ENCODE measurements at places on chromosomes 1 and 21.

DNA sequence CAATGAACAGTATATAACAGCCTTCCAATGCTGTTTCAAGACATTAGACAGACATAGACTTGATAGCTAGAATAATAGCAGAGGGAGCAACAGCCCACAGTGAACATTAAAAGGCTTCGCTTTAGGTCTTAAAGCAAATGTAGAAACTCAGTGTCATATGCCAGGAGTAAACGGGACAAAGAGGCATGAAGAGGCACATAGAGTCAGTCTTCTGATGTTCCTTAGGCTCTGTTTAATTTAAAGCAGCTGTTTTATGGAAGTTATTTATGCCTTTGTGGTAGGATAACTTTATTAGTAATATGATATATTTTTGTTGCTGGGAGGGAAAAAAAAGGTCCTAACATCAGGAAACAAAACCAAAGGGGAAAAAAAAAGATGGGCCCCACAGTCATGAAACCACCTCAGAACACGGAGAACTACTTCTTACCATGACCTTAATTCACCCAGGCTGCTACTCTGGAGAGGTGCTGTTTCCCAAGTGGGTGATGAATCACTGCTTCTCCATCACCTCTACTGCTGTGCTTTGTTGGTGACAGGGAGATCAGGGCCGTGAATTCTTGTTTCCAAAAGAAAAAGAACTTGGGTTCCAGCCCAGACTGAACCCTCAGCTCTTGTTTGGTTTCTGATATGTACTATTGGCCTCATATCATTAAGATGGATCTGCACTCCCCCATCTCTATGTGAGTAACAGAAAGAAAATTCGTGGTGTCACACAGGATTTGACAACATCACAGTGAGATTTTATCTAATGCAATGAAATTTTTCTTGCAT, 616.9 kb downstream of the KIF26B start:
- DNase-seq, result no peak

GRCh38 chr1:162725301-162725837, 65.1 kb upstream of the HSD17B7 start:
- DNase-seq, result no peak

DNA sequence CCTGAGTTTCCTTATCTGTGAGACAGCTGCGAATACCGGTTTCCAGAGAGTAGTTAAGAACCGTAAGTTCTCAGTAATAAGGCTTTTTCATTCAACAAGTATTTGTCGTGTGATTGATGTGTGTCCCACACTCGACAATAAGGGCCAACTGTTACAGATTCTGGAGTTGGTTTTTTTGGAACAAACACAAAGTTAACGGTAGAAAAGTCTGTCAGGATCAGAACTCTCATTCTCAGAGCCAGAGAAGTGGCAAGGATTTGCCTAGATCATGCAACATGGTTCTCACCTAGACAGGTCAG, 837 bp downstream of the NUDC start:
- no peak for DNase-seq

DNA sequence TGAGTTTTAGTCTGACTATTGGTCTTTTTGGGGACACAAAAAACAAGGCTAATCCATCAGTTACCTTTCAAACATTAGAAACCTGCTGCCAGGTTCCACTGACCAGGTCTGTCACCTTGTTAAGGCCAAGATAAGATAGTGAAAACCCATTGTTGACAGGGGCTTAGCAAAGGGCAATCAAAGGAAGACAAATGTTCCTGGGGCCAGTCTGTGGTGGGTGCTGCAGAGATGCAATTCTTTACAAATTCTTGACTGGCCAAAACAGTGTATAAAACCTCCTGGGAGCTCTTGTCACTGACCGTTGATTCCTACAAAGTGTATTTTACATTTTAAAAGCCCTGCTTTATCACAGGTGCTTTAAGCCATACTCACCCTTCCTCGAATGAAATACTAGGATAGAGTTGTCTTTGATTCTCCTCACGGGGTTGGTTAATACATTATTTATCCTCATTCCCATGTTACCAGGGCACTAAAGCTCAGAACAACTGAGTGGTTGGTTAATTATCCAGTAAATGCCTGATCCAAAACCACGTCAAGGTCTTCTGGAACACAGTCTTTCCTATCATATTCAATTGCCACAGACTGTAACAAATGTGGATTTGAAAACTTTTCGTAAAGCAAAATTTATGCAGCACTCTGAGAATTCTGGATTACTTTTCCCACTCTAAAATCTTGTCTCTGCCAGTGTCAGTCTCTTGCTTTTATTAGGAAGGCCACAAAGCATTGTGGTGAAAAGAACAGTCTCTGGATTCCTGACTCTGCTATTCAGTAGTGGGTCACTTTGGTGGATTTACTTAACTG, 77.2 kb downstream of the NRIP1 start:
- no peak for DNase-seq

- no peak for DNase-seq
These were observed 10.4 kb upstream of the GJA8 start for GRCh38 chr1:147892216-147892615.

DNA sequence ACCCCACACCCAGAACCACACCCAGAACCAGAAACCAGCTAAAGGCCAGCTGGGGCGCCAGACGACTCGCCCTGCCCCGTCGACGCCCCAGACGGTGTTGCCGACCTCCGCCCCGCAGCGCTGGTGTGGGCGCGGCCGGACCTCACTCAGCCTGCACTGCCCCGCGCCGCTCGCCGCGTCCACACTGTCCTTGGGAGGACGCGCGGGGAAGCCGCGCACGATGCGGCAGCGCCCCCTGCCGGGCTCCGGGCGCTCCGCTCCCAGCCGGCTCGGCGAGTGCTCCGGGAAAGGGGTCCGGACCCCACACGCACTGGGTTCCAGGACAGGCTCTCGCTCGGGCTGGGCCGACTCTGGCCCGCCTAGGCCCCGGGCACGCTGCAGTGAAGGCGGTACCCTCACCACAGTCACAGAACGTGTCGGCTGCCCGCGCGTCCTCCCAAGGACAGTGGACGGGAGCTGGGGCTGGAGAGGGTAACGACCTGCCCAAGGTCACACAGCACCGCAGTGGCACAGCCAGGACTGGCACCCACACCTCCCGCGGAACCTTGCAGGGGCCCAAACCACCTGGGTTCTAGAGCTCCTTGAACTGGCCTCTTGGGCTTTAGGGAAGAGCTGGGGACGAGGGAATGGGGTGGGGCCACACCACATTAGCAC, 90.2 kb downstream of the DMRTA2 start:
- DNase-seq, result peak; percentile 54

- DNase-seq, result no peak
These were observed 150.8 kb upstream of the PTGFR start for GRCh38 chr1:78340006-78340405.

GRCh38 chr1:97385536-97386277, 535.1 kb downstream of the DPYD start:
- no peak for DNase-seq

DNA sequence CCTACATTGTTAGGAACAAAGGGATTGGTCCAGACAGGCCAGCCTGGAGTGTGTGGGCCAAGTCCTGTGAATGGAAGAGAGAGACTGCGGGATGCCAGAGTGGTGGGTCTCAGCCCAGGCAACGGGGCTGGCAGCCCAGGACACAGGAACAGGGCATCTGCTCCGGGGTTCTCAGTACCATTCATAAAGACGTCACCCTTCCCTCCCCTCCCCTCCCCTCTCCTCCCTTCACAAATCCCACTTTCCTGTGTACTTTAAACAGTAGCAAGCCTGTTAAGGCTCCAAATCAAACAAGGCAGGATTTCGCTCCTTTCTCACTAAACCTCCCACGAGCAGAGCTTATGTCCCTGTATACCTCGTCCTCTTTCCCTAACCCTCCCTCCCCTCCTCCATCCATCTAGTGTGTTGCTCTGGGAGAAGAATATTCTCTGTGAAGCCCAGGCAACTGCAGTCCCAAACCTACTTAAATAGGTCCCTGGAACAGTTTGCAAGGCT, 4.2 kb upstream of the PLXNA2 start:
- no peak for DNase-seq

DNA sequence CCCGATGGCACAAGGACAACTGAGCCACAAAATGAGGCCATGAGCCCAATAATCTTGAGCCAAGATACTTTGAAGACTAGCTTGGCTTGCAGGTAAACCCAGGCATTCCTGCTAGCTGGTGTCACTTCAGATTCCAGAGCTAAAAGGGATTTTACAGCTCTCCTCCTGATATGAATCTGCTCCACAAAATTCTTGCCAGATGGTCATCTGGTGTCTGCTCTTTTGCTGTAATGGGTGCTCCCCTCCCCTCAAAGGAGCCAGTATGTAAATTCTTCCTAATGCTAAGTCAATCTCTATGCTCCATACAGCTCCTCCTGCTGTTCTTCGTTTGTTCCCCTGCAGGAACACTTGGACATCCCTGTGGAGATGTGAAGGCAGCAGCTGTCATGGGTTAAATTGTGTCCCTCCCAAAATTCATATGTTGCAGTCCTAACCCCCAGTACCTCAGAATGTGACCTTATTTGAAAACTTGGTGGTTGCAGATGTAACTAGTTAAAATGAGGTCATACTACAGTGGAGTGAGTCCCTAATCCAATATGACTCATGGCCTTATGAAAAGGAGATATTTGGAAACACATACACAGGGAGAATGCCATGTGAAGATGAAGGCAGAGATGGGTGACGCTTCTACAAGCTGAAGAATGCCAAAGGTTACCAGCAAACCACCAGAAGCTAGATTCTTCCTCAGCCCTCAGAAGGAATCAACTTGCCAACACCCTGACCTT, 180.6 kb upstream of the PALMD start:
- DNase-seq, result no peak

- no peak for DNase-seq
These were observed 63.8 kb downstream of the TBCE start for GRCh38 chr1:235430991-235431390.

GRCh38 chr1:33128781-33129180, 47.8 kb downstream of the AZIN2 start:
- no peak for DNase-seq

DNA sequence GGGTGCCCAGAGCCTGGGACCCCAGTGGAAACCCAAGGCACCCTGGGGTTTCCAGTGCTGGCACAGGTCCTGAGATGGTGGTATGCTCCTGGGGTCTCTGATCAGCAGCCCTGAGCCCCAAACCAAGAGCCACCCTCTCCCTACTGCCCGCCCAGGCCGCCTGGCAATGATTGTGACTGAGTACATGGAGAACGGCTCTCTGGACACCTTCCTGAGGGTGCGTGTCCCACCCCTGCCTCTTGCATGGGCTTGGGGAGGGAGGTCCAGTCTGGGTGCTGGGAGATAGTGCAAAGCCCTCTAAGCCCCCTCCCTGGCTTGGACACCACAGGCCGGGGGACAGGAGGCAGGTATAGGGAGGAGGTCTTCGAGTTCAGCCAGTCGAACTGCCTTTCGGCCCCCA, 34.7 kb downstream of the EPHA8 start:
- DNase-seq, result no peak

DNA sequence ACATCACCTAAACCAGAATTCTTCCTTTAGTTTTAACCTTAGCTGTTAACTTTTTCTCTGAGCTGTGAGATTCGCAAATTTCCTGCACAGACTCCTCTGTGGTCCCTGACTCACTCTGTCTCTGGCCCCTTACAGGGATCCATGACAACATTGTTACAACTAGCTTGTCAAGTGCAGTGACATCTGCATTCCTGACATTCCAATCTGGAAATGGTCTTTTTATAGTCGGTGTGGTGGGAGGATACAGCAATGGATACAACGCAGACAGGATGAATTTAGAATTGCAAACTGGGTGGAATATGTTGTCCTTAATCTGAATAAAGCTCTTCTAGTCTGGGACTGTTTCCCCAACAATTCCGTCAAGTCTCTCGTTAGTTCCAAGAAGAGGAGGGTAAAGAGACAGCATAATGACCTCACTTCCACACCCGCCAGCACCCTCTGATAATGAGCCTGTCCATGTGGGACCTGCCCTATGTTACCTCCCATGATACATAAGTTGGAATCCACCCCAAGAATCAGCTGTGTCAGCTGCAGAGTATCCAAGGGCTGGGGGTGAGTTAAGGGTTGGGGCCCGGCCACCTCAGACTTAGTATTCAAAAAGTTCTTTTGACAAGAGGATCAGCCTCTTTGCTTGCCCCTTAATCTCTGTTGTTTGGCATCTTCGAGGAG, 49.4 kb downstream of the ILDR2 start:
- DNase-seq, result no peak

DNA sequence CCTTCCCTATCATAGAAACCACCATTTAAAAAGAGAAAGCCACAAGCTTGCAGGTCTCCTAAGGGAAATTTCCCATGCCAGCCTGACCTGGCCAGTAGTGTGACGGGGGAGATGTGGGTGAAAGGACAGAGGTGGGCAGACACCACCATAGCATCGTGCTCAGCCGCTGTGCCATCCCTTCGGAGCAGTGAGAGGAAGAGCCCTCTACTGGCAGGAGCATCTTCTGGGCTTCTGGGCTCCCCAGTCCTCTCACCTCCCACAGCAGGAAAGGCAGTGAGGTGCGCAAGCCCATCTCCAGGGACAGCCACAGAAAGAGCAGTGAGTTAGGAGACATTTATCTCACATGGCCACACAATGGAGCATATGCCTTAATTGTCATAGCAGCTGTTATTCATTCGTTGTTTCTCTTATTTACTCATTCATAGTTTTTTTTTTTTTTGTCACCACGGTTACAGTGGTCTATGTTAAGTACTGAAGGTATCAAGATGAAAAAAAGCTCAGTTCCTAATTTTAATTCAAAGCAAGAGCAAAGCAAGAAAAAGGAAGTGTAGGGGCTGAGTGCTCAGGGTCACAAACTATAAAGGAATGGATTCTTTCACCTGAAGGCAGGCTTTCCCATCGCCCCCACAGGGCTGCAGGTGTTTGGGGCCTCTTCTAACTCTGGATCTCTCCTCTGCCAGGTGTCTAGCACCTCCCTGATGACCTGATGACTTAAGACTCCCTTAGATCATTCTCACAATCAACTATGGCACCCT, 48.8 kb upstream of the CAMK1G start:
- DNase-seq, result no peak

- DNase-seq, result no peak
These were observed 5.6 kb downstream of the CAMK2N1 start for GRCh38 chr1:20480243-20480944.

- DNase-seq, result no peak
These were observed at the start of gene TNNT2 for GRCh38 chr1:201377611-201378092. TSS of gene TNNT2 (minus strand) at chr1:201377680. CDS start at chr1:201373254, 4,426 bp downstream.

- no peak for DNase-seq
These were observed 301.3 kb downstream of the SIPA1L2 start for GRCh38 chr1:232328486-232329102.

DNA sequence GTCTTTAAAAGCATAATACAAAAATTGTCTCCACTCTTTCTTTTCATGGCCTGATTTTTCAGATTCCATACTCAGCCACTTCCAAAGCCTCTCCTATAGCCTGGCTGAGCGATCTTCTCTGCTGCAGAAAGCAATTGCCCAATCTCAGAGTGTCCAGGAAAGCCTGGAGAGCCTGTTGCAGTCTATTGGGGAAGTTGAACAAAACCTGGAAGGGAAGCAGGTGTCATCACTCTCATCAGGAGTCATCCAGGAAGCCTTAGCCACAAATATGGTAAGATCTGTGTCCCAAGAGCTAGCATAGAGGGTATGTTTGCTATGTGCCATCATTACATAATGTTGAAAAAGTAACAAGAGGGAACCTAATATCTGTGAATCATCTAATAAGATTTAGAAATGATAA, 130.7 kb upstream of the BMP8A start:
- no peak for DNase-seq

DNA sequence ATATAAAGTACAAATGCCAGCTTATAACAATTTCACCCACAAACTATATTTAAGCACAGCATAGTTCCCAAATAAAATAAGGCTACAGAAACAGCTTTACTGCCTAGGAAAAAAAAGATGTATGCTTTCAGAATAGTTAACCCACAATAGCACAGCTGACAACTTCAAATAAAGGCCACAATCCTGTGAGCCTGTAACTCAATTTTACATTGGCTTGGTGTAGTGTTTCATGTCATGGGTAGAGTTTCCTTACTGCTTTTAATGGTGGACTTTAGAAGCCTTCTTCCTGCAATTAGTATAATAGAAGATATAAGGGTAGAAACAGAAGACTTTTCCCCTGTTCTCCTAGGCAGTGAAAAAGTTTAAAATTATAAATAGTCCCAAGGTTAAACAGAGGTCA, 44.3 kb upstream of the ZC3H11B start:
- no peak for DNase-seq
